Type B pancreatic cell (in vitro differentiated cells): ENCODE measurements at places on chromosomes 12 and 14. TPM values are rescaled to one million over a fixed set of nuclear protein-coding genes. Genes with fewer than 3 reads are reported as not detected.

DNA sequence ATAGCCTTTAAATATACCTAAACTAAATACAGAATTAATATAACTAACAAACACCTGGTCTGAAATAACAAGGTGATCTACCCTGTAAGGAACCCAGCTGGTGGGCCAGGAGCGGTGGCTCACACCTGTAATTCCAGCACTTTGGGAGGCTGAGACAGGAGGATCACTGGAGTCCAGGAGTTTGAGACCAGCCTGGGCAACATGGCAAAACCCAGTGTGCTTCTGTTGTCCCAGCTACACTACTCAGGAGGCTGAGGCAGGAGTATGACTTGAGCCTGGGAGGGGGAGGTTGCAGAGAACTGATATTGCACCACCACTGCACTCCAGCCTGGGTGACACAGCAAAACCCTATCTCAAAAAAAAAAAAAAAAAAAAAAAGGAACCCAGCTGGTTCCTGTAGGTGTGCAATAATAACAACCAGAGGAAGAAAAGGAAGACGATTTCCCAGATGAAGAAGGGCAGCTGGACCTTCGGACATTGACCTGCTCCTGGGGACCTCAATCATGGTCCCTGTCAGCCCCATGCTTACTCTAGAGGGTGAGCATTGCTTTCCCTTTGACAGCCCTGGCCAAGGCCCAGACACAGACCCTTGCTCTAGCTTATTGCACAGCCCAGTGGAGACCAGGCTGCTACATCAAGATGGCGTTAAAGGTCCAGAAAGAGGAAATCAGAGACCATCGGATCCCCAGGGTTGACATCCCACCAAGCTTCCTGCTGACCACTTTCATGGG is 5.4 kb downstream of the FOS start:
- no peak for DNase-seq

DNA sequence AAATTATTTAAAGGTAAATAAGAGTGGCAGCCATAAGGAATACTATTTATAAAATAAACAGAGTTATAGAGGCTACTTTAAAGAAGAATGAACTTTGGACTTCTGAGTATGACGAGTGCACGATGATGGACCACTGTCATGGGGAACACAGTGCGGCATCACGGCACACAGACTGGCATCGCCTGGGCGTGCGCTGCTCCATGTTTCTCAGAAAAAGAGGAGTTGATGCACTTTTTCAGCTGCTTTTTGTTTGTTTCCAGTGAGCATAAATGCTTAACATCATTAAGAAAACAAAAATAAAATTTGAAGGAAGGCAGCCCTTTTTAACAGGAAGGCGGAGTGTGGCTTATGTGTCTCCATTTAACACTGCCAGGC is 23.3 kb upstream of the EAPP start:
- no peak for DNase-seq

DNA sequence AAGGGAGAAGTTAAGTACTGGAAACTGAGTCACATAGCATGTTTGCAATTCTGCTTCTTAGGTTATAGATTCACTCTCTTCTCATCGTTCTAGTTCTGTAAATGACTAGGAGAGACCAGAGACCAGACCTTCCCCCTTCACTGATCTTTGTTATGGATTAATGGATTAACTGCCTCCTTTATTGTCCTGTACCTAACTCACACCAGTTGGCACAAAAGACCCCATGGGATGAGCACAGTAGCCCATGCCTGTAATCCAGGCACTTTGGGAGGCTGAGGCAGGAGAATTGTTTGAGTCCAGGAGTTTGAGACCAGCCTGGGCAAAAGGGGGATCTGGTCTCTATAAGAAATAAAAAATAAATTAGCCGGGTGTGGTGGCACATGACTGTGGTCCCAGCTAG is 20.8 kb downstream of the BCAT1 start:
- no peak for DNase-seq

DNA sequence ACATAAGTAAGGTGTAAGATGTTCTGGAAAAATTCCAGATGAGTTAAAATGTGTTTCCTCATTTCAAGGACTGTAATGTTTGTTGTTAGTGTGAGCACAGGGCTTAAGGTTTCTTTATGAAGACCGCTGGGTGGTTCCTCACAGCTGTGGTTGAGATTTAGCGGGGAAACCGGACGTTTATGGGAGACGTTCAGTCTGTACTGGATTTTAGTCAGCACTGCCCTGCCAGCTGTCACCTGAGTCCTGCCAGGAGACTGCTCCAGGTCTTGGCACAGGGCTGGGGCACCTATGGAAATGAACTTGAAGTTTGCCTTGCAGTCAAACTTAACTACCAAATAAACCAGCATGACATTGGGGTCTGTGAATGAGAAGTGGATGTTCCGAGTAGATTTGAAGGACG is 555.2 kb downstream of the DIO2 start:
- DNase-seq = no peak

GRCh38 chr14:102342238-102342637 is 20.5 kb downstream of the CINP start:
- no peak for DNase-seq

- DNase-seq = no peak
Observed at GRCh38 chr12:77608271-77608824, 222.3 kb upstream of the NAV3 start.

- DNase-seq = no peak
Observed at GRCh38 chr12:53564278-53564677, 57.0 kb upstream of the NPFF start.

- DNase-seq = no peak
Observed at GRCh38 chr12:100555722-100556121, 17.8 kb upstream of the GAS2L3 start.

TOMM20L gene
- total RNA-seq = not detected in 2 replicates

WBP11 gene
- total RNA-seq = 86.3 and 134 TPM in 2 replicates

PLCZ1 gene
- total RNA-seq = not detected in 2 replicates

TAS2R50 gene
- 0.86 and 1.8 TPM in 2 replicates for total RNA-seq

SLC38A4 gene
- 11.8 and 14.4 TPM in 2 replicates for total RNA-seq
